Breast epithelium (tissue), 4 donors: ENCODE measurements at places on chromosomes 16 and 17. TPM values are rescaled to one million over a fixed set of nuclear protein-coding genes. Genes with fewer than 3 reads are reported as not detected.

TP53TG3 gene
- not detected for total RNA-seq

CBX2 gene
- 1.2 TPM for total RNA-seq

ADORA2B gene
- total RNA-seq = 5.6 TPM

DNA sequence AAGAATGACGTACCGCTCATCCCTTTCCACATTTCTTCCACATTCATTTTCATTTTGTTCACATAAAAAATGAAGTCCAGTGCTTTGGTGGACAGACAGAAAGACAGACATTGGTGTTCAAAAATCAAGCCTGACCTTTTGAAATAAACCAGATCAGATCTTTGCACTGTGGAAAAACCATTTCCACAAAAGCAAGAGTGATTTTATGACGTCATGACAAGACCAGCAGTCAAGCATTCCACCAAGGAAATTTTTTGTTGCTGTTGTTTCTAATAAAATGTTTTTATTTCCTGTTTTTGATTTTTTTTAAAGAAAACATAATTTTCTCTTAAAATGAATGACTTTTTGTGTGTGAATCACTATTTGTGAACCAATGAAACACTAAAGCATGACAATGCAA, 350.0 kb downstream of the KCNJ2 start:
- no peak overlapping the region for H3K27ac ChIP-seq
- H3K36me3 ChIP-seq = no peaks in the 10 kb centered on the region
- no peak overlapping the region for H3K4me3 ChIP-seq
- H3K4me1 ChIP-seq = no peaks in the 10 kb centered on the region

DNA sequence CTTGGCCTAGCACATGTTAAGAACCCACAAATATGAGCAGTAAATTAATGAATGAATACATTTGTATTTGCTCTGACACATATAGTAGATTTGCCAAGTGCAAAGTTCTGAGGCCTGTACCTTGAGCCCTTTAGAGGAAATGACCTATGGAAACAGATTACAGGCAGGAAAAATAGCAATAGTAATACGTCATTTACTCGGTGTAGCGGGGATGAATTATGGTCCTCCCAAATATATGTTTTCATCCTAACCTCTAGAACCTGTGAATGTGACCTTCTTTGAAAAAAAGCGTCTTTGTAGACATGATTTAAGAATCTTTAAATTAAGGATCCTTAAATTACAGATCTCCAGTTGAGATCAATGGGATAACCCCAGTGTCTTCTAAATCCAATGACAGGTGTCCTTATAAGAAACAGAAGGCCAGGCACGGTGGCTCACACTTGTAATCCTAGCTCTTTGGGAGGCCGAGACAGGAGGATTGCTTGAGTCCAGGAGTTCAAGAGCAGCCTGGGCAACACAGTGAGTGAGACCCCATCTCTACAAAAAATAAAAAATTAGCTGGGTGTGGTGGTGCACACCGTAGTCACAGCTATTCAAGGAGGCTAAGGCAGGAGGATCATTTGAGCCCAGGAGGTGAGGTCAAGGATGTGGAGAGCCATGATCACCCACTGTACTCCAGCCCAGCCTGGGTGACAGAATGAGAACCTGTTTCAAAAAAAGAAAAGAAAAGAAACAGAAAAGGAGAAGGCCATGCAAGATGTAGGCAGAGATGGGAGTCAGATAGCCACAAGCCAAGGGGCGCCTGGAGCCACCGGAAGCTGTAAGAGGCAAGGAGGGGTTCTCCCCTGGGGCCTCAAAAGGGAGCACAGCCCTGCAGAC, 5.1 kb upstream of the ITPRIPL2 start:
- H3K27me3 ChIP-seq = no peaks in the 10 kb centered on the region
- H3K4me3 ChIP-seq = no peak overlapping the region
- DNase-seq = no peak
- H3K4me1 ChIP-seq = no peaks in the 10 kb centered on the region

DNA sequence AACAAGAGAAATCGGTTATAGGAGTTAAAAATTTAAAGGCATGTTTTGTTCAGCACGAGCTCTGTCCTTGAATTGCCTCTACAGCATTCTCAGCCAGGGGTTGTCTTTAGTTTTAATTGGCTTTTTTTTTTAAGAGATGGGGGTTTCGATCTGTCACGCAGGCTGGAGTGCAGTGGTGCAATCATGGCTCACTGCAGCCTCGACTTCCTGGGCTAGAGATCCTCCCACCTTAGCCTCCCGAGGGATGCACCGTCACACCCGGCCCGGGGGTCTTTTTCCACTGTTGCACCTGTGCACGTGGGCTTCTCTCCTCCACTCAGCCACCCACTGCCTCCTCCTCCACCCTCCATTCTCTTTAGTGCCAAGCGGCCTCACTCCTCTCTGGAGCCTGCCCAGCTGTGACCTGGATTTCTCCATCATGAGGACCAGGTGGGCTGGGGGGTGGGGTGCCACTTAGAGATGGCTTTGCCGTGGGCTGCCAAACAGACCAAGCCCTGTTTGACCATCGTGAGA, 106.8 kb upstream of the SEC14L1 start:
- no peak for DNase-seq
- no peaks in the 10 kb centered on the region for H3K36me3 ChIP-seq
- no peak overlapping the region for H3K4me3 ChIP-seq
- no peaks in the 10 kb centered on the region for H3K4me1 ChIP-seq
- no peak overlapping the region for H3K27ac ChIP-seq
- H3K27me3 ChIP-seq = no peaks in the 10 kb centered on the region

DNA sequence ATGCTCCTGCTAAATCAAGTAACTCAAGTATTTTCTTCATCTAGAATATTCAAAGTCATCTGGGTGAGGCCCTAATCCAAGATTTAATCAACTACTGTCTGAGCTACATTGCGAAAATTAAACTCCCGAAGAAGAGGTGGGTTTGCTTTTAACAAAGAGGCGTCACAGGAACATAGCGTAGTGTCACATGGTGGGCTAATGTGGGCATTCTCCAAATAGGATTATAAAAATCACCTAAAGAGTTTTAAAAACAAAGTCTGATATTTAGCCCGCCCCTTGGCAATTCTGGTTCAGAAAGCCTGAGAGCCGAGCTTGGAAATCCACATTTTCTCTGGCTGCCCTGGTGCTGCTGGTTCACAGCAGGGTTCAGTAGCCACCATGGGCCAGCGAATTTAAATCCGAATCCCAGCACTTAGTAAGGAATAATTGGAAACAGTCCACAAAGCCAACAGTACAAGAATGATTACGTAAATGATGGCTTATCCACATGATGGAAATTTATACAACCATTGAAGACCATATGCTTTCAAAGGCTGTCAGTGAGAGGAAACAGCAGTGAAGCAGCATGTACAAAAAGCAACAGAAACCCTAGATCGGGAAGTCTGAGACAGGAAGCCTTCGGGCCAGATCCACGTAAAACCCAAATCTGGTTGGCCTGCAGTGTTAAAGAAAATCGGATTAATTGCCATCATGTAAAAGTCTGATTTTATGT, 8.8 kb downstream of the PMM2 start:
- H3K27me3 ChIP-seq = no peaks in the 10 kb centered on the region
- no peak overlapping the region for H3K27ac ChIP-seq
- DNase-seq = no peak
- no peaks in the 10 kb centered on the region for H3K36me3 ChIP-seq
- H3K4me1 ChIP-seq = no peaks in the 10 kb centered on the region
- H3K4me3 ChIP-seq = no peak overlapping the region

DNA sequence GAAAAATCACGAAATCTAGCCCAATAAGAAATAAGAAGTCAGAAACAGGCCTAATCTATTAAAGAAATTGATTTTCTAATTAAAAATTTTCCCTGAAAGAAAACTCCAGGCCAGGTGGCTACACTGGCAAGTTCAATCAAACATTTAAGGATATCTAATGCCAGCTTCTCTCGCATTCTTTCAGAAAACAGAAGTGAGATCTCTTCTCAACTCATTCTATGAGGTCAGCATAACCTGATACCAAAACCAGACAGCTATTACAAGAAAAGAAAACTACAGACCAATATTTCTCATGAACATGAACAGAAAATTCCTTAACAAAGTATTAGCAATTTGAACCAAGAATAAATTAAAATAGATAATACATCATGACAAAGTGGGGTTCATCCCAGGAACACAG, 52.4 kb downstream of the AXIN2 start:
- H3K4me1 ChIP-seq = peaks cover under 1% of the 10 kb centered on the region
- H3K27me3 ChIP-seq = no peaks in the 10 kb centered on the region
- H3K4me3 ChIP-seq = no peak overlapping the region
- no peaks in the 10 kb centered on the region for H3K36me3 ChIP-seq

DNA sequence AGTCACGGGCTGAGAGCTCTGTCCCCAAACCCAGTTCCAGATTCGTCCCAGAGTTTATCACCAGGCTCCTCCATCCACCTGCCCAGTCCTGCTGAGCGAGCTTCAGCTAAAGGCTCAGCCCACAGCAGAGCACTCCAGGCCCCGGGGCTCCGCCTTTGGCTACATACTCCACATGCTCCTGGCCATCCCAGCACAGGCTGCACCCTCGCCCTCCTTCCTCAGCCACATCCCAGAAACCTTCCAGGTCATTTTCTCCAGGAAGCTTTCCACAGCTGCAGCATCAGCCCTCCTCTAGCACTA, 4.7 kb upstream of the CD2BP2 start:
- no peaks in the 10 kb centered on the region for H3K4me1 ChIP-seq
- DNase-seq = no peak
- H3K36me3 ChIP-seq = peaks cover 4% of the 10 kb centered on the region
- no peaks in the 10 kb centered on the region for H3K27me3 ChIP-seq
- H3K27ac ChIP-seq = no peak overlapping the region

DNA sequence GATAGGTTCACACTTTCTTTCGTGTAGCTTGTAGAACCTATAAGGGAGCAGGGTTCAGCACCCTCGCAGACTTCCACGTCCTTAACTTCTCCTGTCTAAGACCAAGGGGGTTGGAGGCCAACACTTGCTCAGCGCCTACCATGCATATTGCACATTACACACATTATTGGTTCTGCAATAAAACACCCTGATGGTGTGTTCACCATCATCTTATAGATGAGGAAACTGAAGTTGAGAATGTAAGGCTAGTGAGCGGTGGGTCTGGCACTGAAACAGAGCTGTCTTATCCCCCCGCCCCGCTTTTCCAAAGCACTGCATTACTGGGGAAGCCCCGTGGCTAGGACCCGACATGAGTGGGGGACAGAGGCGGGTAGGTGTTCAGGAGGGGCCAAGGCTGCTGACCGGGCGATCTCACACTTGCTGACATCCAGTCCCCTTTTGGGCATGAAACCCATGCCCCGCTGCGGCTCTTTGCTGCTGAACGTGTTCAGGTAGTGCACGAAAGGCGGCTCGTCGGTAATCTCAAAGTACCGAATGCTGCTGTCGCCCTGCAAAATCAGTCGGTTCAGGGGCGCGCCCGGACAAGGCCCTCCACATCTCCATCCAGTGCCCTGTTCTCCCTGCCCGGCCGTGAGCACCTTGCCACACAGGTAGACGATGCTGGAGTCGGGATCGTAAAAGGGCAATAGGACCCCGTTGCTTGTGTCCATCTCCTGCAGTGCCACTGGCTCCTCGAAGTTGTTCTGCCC, 6.2 kb downstream of the CORO6 start:
- no peak overlapping the region for H3K27ac ChIP-seq
- H3K36me3 ChIP-seq = no peaks in the 10 kb centered on the region
- H3K27me3 ChIP-seq = no peaks in the 10 kb centered on the region
- DNase-seq = no peak

- H3K36me3 ChIP-seq = no peaks in the 10 kb centered on the region
- H3K27me3 ChIP-seq = no peaks in the 10 kb centered on the region
- H3K4me3 ChIP-seq = no peak overlapping the region
- no peak overlapping the region for H3K27ac ChIP-seq
- H3K4me1 ChIP-seq = no peaks in the 10 kb centered on the region
Measured at GRCh38 chr17:45184144-45184543, 22.5 kb downstream of the HEXIM2 start.

DNA sequence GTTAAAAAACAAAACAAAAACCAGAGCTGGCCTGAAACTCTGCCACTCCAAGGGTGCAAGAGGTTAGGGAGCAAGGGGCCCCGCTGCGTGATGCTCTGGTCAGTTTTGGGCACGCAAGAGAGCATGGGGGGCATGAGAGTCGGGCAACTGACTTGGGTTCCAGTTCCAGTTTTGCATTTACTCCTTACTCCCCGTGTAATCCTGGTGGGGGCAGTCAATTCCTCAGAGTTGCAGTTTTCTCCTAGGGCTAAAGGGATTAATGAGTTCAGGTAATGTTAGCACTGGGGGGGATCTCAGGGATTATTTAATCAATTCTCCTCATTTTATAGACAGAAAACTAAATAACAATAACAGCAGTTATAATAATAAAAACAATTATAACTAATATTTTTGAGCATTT, 72.9 kb upstream of the PMFBP1 start:
- H3K4me3 ChIP-seq = no peak overlapping the region
- H3K27me3 ChIP-seq = no peaks in the 10 kb centered on the region
- H3K4me1 ChIP-seq = no peaks in the 10 kb centered on the region
- H3K36me3 ChIP-seq = no peaks in the 10 kb centered on the region
- DNase-seq = no peak
- H3K27ac ChIP-seq = no peak overlapping the region

GRCh38 chr17:81964081-81964849, 3.3 kb upstream of the NOTUM start:
- no peak for DNase-seq
- H3K27me3 ChIP-seq = peaks cover 16% of the 10 kb centered on the region
- H3K4me3 ChIP-seq = no peak overlapping the region
- H3K27ac ChIP-seq = no peak overlapping the region
- H3K4me1 ChIP-seq = peaks cover 11% of the 10 kb centered on the region
